SK-N-SH (cell line): ENCODE measurements at places on chromosomes 4 and X.
A peak's percentile ranks its signal among the peaks of the same experiment; 100 is the strongest.

DNA sequence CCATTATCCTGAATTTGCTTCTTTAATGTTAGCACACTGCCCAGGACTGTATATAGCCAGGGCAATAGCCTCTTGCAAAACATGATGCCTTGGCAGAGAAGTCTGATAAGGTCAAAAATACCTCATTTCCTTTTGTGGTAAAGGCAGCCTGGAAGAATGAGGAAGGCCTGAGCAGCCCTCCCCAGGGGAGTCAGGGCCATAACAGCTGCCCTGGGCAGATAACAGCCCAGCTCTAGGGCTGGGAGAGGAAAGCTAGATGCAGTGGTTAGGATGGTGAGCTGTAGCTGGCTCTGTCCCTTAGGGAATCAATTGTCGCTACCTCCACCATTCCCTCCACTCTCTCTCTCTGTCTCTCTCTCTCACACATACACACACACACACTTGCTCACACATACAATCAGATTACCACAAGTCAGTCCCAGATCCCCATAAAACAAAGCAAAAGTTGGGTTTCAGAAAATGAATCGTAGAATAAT, 29.2 kb downstream of the EFHC2 start:
- DNase-seq = peak; percentile 19

- no peak for DNase-seq
Measured at GRCh38 chr4:41178372-41179370, 35.7 kb downstream of the APBB2 start.

DNA sequence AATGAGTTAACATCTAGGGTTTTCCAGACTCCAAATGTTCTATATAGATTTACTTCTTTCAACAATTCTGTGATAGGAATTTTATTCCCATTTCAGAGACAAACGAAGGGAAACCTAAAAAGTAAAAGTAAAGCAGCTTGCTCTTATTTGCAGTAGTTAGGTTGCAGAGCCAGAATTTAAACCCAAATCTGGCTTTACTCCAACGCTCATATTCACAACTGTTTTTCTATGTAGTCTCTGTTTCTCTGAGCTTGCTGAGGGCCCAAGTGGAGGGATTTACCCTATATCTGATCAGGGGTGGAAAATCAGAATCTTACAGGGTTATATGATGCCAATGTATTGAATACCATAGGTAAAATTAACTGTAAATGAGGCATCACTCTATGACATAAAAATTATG, 599.1 kb upstream of the GRIA3 start:
- DNase-seq = no peak

DNA sequence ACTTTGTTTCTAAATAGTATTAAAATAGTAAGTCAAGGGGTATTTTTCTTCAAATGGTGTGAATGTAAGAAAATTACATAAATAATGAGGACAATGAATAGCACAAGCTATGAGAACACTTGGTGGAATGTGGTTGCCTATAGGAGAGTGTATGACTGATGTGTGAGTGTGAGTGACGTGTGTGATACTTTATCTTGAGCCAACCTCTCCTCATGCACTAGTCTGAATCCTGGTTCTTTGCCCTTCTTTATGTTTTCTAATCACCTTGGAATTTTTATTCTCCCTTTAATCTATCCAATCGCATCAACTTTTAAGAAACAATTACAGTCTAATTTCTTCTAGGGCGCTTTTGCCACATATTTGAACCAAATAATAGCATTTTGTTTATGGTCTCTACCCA, 98.2 kb downstream of the YIPF7 start:
- no peak for DNase-seq

DNA sequence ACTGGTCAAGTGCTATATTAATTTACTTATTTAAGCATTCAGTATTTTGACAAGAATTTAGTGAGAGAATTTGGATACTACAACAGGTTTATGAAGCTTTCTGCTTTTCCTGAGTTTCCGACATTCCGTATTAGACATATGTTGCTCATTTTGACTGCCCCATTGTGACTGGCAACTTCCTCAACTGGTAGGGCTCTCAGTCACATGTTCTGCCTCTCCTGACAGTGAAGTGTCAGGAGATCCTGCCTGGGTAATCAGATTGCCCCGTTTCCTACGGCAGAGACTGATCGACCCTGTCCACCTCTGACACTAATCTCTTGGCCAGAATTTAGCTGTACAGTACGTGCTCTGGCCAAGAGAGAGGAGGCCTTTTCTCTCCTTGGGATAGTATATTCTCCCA, 49.5 kb downstream of the CLNK start:
- DNase-seq = no peak

GRCh38 chr4:99518601-99519295, 7.9 kb downstream of the C4orf17 start:
- no peak for DNase-seq

- peak; percentile 16 for DNase-seq
Measured at GRCh38 chr4:100063355-100063754, 113.3 kb upstream of the H2AZ1 start.

DNA sequence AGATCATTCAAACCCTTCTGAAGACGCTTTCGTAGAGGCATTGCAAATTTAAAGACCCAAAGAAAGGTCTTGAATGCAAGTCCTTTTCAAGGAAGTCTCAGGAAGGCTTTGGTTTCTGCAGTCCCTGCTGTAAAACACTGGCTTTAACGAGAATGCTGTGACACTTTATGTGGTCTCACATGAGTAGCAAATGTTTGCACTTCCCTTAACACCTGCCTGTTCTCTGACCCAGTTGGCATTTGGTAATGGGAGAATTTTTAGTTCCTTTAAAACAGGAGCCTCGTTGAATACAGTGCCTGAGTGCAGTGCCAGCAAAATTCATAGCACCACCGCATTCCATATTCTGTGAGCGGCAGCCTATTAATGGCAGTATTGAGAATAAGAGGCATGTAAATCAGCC, 330.5 kb upstream of the PRKX start:
- no peak for DNase-seq

DNA sequence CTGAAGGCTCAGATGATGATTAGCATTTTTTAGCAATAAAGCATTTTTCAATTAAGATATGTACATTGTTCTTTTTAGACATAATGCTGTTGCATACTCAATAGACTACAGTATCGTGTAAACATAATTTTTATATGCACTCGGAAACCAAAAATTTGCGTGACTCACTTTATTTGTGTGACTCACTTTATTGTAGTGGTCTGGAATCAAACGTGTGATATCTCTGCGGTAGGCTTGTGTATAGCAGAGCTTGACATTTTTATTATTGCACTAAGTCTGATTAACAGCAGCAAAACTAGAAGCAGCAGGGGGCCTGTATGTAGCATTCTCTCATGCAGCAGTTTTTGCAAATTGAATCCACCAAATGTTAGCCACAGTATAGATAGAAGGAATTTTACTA, 119.1 kb upstream of the PRDX4 start:
- DNase-seq = no peak

DNA sequence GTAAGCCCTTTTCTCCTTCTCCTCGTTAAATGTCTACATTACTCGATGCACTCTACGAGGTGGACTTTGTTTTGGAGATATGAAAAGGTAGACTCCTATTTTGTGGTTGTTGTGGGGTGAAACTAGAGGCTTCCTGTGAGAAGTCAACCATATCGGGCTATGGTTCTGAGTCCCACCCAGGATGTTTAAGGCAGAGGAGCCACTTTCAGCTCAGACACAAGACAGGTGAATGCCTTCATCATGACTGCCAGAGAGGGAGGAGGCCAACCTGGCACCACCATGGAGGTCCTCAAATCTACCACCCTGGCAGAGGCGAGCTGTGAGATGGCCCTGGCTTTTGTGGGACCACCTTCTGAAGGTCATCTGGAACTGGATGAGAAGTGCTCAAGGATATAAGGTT, 154.4 kb upstream of the KLF3 start:
- no peak for DNase-seq

DNA sequence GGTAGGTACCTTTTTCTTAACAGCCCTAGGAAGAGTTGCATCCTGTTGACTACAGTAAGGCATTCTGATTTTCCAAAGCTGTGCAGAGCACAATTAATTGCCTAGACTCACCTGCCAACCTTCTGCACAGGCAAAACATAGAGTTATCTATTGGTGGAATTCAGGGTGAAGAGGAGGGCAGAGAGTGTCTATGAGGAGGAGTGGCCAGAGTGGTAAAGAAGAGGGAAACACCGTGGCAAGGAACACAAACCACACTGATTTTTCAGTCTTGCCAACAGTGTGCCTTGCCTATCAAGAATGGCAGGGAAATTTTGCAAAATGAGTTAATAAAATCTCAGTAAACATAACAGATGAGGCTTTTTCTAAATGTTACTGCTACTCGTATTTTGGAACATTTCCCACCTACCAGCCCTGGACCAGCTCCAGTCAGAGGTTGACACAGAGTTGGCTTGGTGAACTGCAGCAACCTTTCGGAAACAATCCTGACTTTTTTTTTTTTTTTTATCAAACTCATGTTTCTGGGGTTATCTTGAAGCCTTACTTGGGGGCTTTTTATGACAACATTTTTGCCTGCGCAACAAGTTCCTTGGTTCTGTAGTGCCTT, 67.9 kb upstream of the CAPN6 start:
- DNase-seq = no peak

DNA sequence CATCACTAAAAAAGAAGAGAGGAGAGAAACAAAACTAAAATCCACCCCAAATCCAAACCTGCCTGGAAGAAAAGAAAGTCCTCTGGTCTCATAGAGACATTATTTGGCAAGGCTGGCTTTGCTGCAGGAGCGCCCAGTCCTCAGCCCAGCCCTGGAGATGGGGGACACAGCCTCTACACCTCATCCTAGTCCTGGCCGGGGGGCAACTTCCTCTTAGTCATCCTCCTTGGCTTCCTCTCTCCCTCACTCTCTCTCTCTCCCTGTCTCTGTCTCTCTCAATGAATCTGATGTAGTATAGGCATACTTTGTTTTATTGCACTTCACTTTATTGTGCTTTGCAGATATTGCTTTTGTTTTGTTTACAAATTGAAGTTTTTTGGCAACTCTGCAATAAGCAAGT, 55.8 kb upstream of the MAGEB10 start:
- no peak for DNase-seq

GRCh38 chr4:166422475-166422874, 549.4 kb downstream of the TLL1 start:
- no peak for DNase-seq

- DNase-seq = no peak
Measured at GRCh38 chrX:19678941-19679340, 163.6 kb upstream of the MAP3K15 start.

DNA sequence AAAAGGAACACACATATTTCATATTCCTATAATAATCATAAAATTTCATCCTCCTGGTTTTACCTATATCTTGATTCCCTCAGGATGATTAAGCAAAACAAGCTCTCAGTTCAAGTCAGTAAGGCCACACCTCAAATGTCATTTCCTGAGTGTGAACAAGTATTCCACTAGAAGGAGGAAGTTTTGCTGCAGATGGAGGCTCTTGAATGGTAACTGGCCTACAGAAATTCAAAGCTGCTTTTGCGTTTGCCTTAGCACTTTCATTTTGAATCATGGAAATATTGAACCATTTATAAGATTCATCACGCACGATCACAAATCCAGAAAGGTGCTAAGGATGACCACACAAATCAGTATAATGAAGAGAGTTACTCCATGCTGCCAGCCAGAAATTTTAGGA, 254.4 kb upstream of the CXXC4 start:
- DNase-seq = no peak

GRCh38 chr4:385934-386707, 48.5 kb downstream of the ZNF141 start:
- peak; percentile 9 for DNase-seq

GRCh38 chrX:109857584-109858228, 124.6 kb upstream of the ACSL4 start:
- DNase-seq = no peak

DNA sequence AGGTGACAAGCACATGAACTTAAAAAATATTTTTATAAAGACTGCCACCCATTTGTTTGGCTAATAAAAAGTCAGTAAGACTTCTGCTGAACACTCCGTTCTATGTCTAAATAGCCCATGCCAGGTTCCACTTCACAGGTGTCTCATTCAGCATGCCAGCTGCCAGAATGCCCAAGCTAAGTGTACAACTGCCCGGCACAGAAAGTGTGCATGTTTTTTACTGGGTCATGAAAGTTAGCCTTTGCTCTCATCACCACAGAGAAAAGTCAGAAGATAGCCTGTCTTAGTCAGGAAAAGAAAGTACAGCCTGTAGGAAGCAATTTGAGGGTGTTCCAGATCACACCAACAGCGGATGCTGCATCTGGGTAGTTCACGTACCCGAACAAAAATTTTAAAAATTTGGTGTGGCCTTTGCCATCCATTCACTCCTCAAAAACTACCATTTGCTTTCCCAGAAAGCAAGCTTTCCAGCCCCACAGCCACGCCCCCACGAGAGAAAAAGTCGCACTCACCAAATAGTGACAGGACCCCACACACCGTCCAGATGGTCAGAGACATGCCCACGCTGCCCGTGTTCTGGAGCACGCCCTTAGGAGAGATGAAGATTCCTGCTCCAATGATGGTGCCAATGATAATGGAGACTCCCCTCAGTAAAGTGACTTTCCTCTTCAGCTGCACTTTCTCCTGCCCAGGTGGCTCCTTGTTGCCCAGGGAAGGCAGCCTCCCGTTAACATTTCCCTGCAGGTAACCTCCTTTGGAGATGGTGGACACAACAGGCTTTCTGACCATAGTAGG, 671 bp downstream of the SLC7A11 start:
- DNase-seq = no peak

DNA sequence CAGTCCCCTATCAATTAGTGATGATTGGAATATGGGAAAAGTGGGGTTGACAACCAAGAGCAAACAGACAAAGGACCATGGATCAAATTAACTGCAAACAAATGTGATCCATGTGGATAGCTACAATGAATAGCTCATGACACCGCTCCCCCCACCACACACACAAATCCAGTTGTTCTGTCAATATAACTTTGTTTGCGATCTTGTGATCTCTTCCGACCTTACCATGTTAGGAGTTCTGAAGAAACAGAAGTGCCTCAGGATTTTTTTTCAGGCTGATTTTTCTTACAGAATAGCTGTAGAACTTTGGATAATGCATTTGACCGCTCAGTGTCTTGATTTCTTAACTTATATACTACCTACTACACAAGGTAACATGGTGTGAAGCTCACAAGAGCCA, 116.6 kb downstream of the SH2D1A start:
- DNase-seq = no peak

DNA sequence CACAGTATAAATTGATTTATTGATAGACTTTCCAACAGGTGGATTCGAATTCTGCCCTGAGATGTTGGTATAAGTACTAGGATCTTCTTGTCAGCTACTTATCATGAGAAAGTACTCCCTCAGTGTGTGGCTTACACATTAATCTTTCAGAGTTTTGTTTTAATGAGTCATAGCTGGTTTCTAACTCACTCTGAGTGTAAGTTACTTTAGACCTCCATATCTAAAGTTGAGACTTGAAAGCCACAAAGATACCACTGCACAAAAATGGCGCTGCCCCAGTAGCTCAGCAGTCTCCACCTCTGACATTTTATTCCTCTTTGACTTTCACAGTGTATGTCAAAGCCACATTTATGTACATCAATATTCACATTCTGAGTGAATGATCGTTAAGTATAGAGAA, 318.5 kb downstream of the ARAP2 start:
- DNase-seq = no peak
